ENCODE measurements at places on chromosomes 3 and 15. TPM values are rescaled to one million over a fixed set of nuclear protein-coding genes. Genes with fewer than 3 reads are reported as not detected.

The GOLGA8S gene
- total RNA-seq = 0.40 TPM

The BFSP2 gene
- total RNA-seq = not detected

The LRRC28 gene
- total RNA-seq = 24.4 TPM

The HIGD2B gene
- total RNA-seq = not detected

The HGD gene
- total RNA-seq = not detected

The CXCR6 gene
- total RNA-seq = 0.59 TPM

The KLHL40 gene
- total RNA-seq = 0.12 TPM

The SAMD7 gene
- not detected for total RNA-seq

The GOLGA6L6 gene
- not detected for total RNA-seq

The PPP2R3A gene
- total RNA-seq = 105 TPM

The OXSR1 gene
- 22.4 TPM for total RNA-seq

The TRPM1 gene
- not detected for total RNA-seq

The ASB14 gene
- 14.1 TPM for total RNA-seq

The ZNF860 gene
- 0.17 TPM for total RNA-seq

The FBXW12 gene
- not detected for total RNA-seq

The ZBTB47 gene
- 90.5 TPM for total RNA-seq

The PLCB2 gene
- 7.5 TPM for total RNA-seq

The TM4SF18 gene
- 11.6 TPM for total RNA-seq

The CDHR4 gene
- total RNA-seq = not detected

The STRA6 gene
- not detected for total RNA-seq

The TWF2 gene
- 103 TPM for total RNA-seq

The CCDC14 gene
- 10.7 TPM for total RNA-seq

DNA sequence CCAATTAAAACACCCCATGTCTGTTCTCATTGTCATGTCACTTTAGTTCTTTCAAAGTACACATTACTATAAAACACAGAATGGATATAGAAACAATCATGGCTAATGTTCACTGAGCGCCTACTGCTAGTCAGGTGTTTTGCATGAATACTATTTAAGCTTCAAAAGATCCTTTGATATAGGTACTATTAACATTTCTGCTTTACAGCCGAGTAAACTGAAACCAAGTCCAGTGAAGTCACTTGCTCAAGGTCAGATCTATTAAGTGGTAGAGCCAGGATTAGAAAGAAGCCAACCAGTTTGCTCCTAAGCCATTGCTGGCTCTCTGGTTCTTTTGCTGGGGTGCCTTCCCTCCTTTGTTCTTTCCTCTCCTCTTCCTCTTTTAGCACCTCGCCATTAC is 32.4 kb upstream of the NMNAT3 start:
- no peak for DNase-seq

- no peak for DNase-seq
Observed at GRCh38 chr3:72127844-72128243, 342.9 kb upstream of the PROK2 start.

DNA sequence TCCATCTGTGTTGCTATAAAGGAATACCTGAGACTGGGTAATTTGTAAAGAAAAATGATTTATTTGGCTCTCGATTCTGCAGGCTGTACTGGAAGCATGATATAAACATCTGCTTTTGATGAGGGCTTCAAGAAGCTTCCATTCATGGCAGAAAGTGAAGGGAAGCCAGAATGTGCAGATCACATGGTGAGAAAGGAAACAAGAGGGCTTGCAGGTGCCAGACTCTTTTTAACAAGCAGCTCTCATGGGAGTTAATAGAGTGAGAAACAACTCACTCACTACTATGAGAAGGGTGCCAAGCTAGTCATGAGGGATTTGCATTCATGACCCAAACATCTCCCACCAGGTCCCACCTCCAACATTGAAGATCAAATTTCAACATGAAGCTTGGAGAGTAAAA is 247.2 kb downstream of the ZIC4 start:
- DNase-seq = no peak

- DNase-seq = no peak
Observed at GRCh38 chr15:99619712-99620111, 53.9 kb downstream of the MEF2A start.

DNA sequence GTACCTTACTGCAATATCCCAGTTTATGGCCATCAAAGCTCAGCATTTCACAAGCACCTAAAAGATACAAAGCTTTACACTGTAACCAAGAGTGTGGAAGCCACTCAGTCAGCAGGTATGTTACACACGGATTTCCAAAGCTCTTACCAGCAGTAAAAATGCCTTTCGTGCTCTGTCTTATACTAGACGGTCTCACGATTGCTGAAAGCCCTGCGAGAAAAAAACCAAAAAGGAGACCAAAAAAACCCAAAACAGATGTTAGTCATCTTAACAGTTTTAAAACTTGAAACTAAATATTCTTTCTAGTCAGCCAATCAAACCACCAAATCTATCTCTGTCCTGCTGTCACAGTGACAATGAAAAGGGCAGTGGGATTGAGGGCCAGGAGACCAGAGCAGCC is 39.0 kb downstream of the TAMM41 start:
- no peak for DNase-seq

- DNase-seq = no peak
Observed at GRCh38 chr3:63096248-63097058, 181.7 kb upstream of the SYNPR start.

GRCh38 chr15:46278486-46279090 is 643.8 kb downstream of the SQOR start:
- no peak for DNase-seq

DNA sequence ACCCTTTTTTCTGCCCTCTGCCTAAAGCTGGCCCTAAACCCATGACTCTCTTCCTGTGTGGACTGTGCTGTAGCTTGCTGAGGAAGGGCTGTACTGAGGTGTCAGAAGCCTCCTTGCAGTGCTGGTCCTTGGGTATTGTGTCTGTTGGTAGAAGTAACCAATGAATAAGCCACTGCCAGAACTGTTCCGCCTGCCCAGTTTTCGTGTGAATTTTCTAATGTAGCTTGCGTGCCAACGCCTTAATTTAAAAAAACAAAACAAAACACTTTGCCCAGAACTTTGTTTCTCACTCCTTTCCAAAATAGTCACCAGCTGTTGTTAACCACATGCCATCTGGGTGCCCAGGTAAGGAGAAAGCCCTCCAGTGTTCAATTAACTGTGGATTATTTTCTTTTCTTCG is 101.9 kb downstream of the KLHL25 start:
- DNase-seq = no peak

DNA sequence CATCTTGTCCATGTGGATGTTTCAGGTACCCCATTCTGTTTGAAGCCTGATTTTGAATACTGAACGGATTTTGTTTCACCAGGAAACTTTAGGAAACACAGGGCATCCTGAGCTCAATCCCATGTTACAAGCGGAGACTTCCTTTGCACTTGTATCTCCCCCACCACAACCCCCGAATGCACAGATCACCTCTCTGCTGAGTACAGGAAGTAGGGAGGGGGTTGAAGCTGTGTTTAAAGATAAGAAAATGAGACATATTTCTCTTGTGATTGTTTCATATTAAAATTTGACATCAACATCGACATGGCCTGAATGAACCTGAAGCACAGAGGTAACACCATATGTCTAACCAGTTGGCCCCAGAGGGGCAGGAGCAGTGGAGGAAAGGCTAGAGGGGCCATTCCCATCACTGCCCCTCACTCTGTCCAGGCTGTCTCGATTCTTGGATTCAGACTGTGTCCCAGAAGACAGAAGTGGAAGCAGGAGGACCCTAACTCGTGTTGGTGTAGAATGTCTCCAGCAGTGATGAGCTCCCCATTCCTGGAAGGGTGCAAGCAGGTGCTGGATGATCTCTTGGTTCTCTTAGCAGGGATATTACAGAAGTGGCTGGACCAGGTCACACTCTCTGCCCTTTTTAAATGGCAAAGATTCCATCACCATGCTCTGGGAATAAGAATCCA is 59.6 kb upstream of the IQSEC1 start:
- DNase-seq = no peak

DNA sequence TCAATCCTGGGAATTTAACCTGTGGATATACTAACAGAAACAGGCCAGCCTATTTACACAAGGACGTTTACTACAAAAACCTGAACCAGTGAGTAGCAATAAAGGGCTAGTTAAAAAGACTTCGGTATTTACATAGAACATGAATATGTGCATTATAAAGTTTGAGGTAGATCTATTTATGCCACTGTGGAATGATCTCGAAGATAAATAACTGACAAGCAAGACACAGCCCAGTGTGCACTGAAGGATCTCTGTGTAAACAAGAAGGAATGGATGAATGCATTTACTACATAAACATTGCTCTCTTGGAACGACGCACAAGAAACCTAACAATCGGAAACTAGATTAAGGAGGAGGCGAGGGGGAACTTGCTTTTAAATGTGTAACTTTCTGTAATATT is 132.0 kb upstream of the NSMCE3 start:
- DNase-seq = no peak

- DNase-seq = no peak
Observed at GRCh38 chr3:24242012-24242698, 252.5 kb downstream of the THRB start.

- DNase-seq = peak; percentile 53
Observed at GRCh38 chr3:139538733-139539132, 809 bp downstream of the RBP1 start.

- DNase-seq = no peak
Observed at GRCh38 chr15:53226559-53226958, 436.4 kb upstream of the ONECUT1 start.

- DNase-seq = no peak
Observed at GRCh38 chr3:115102046-115102445, 45.0 kb downstream of the ZBTB20 start.

GRCh38 chr3:56775445-56775837 is 26.3 kb downstream of the ARHGEF3 start:
- no peak for DNase-seq

GRCh38 chr3:179036226-179036625 is 35.4 kb downstream of the ZMAT3 start:
- no peak for DNase-seq

DNA sequence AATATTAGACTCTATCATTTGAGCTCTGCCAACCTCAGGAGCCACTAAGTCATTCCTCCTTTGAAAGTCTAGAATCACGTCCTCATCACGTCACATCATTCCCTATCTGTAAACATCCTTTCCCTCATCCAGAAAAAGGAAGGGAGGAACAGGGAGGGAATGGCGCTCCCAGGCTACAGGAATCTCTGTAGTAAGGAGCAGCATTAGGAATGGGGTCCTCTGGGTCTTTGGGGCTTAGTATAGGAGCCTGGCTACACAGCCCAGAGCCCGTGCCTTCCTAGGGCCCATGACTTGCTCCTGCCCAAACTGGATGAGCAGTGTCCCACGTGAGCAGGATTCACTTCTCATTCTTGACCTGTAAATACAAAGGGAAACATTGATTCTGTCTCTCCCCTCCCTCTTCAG is 1.6 kb downstream of the TAGLN3 start:
- no peak for DNase-seq

GRCh38 chr3:151971814-151972579 is 98.6 kb downstream of the SUCNR1 start:
- no peak for DNase-seq

DNA sequence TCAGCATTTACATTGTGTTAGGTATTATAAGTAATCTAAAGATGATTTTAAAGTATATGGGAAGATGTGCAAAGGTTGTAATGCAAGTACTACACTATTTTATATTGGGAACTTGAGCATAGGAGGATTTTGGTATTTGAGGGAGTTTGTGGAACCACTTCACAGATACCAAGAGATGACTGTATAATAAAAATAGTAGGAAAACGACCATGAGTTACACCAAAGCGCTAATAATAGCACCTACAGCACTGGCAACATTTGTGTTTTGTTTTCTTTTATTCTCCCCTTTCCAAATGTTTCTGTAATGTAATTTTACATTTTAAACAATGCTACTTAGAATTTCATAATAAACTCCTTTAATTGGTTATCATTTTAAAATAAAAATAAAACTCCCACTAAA is 10.5 kb downstream of the CNBP start:
- DNase-seq = no peak

GRCh38 chr3:106930086-106930485 is 447.2 kb upstream of the CCDC54 start:
- DNase-seq = no peak

GRCh38 chr3:131036986-131037385 is 10.3 kb downstream of the NEK11 start:
- no peak for DNase-seq

DNA sequence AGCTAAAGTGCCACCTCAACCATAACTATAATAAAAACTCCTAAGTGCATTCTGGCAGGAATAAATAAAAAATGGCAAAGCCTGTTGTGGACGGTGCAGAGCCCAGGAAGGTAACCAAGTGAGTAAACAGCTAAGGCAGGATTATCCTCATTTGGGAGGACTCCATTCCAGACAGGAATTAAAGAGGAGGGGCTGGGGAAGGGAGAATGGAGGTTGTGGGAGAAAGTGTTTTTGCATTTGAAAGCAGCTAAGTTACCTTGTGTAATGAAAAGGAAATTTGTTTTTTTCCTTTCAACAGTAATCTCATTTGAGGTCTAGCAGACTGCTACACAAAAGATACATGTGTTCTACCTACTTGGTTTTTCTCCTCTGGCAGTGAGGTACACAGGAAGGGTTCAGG is 248.5 kb downstream of the TIGIT start:
- DNase-seq = no peak

- no peak for DNase-seq
Observed at GRCh38 chr15:31745841-31746240, 284.5 kb upstream of the CHRNA7 start.

GRCh38 chr3:39900462-39901002 is 91.1 kb downstream of the MYRIP start:
- DNase-seq = no peak

GRCh38 chr15:47415539-47415971 is 301.8 kb upstream of the SEMA6D start:
- no peak for DNase-seq

- no peak for DNase-seq
Observed at GRCh38 chr3:43344520-43344919, 58.2 kb downstream of the SNRK start.

DNA sequence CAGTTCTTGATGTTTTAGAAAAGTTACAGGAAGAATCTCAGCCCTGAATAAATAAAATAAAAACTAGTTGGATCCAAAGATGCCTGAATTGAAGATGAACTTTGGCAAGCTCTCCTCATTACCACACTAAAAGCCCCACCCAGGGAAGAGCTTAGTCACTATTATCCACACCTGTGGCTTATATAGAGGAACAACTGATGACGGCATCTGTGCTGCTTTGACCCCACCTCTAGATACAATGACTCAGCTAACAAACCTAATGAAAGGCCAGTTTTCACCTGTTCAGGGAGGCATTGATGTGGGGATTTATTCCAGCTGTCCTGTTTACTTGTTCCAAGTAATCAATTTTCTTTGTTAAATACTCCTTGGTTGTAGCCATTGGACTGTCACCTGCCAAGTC is 604.7 kb upstream of the EPHA6 start:
- no peak for DNase-seq

GRCh38 chr3:182671942-182672341 is 121.4 kb upstream of the ATP11B start:
- DNase-seq = no peak

DNA sequence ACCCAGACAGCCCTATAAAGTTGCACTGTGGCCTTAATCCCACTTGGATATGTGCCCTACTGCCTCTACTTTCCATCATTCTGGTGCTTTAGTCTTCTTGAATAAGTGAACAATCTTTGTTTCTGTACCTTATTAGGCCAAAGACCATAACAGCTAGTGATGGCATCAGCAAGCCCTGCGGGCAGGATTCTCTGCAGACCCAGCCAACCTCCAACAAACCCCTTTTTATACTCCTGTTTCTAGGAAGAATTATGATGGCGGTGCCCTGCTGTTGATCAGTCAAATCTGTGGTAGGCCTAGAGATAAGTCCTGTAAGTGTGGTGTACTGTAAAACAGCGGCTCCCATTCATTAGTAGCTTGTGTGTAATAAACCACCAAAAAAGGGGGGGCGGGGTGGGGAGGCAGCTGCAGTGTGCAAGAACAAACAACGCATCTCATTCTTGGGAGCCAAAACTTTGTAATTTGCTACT is 40.5 kb downstream of the SOX2 start:
- no peak for DNase-seq

Measured in left ventricle myocardium superior (tissue), 1 donor.